ENCODE measurements at places on chromosomes 2 and 18.

GRCh38 chr2:182792441-182792840 lies 74.0 kb downstream of the FRZB start:
- DNase-seq = no peak

- DNase-seq = no peak
Measured at GRCh38 chr2:239002591-239002953, 154.7 kb downstream of the TWIST2 start.

DNA sequence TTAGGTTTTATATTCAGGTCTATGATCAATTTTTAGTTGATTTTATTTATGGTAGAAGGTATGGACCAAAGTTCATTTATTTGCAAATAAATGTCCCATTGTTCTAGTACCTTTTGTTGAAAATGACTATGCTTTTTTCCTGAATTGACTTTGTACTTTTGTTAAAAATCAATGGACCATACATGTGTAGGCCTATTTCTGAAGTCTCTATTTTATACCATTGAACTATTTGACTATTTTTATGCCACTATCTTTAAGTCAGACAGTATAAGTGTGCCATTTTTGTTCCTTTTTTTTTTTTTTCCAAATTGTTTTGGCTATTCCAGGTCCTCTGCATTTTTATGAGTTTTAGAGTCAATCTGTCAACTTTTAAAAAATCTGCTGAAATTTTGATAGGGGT lies 73.6 kb upstream of the UGP2 start:
- DNase-seq = no peak

- no peak for DNase-seq
Measured at GRCh38 chr2:224040753-224041152, 1.7 kb upstream of the SERPINE2 start.

DNA sequence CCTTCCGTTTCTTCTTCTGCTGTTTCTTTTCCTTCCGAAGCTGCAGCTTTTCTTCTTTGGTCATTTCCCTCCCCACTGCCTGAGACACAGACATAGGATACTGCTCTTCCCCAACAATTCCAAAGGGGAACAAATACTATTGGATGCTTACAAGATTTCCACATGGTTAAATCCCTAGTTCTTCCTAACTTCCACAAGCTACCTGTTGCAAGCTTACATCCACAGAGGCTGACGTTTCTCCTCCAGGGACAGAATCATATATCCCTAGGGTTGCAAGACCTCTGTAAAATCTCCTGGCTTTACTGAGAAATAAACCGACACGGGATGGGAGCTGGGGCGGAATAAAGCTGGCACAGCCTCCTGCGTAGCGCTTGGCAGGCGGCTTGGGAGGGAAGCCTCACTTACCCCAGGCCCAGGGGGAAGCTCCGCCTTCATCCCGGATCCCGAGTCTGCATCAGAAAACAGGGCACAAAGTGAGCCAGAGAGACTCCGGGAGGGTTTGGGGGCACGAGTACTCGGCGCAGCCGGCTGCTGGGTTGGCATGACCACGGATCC lies 590 bp downstream of the EIF2B4 start:
- no peak for DNase-seq

DNA sequence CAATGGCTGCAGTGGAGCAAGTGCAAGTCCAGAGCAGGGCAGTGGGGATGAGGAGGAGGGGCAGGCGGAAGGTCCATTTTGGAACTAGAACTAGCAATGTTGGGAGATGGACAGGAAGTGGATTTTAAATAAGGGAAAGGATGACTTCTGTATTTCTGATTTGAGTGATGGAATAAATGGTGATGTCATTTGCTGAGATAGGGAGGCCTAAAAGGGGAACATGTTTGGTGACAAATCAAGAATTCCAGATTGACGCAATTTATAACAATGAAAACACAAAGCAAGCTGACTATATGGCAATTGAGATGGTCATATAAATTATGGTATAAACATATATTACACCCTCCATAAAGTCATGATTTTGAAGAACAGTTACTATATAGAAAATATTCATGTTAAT lies 209.3 kb downstream of the SS18 start:
- DNase-seq = no peak

GRCh38 chr2:105406221-105406620 lies 7.4 kb upstream of the FHL2 start:
- DNase-seq = no peak

DNA sequence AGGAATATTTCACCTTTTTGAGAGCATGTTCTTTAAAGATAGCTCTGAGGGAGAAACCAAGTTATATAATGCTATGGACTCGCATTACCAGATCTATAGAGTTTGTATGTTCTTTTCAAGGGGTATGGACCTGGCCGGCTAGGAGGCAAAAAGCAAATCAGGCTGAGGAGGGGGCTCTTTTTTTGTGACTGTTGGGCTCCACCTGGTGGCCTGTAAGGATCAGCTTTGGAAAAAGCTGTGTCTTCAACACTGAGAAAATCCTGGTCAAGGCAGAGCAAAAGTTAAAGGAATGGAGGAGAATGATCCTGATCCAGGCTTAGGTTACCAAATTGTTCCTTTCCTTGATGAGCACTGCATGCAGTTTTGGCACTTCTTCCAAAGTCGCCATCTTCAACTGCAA lies 180.5 kb downstream of the DIS3L2 start:
- DNase-seq = no peak

DNA sequence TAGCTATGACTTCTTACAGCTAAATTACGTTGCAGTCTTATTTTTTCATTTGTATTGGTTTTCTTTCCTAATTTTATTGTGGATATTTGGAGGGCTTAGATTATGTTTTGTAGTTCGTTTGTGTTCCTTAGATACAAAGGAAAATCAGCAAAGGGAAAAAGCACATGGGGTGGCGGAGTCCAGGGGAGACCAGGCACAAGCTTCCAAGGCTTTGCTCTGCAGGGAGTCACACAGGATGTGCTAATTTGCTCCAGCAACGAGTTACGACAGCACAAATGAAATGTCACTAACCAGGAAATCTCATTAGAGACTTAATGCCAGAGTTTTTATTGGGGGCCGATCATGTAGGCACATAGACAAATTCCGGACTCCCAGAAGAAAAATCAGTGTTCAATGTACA lies 60.5 kb upstream of the CABYR start:
- no peak for DNase-seq

GRCh38 chr2:64941801-64942200 lies 47.4 kb upstream of the SLC1A4 start:
- no peak for DNase-seq

DNA sequence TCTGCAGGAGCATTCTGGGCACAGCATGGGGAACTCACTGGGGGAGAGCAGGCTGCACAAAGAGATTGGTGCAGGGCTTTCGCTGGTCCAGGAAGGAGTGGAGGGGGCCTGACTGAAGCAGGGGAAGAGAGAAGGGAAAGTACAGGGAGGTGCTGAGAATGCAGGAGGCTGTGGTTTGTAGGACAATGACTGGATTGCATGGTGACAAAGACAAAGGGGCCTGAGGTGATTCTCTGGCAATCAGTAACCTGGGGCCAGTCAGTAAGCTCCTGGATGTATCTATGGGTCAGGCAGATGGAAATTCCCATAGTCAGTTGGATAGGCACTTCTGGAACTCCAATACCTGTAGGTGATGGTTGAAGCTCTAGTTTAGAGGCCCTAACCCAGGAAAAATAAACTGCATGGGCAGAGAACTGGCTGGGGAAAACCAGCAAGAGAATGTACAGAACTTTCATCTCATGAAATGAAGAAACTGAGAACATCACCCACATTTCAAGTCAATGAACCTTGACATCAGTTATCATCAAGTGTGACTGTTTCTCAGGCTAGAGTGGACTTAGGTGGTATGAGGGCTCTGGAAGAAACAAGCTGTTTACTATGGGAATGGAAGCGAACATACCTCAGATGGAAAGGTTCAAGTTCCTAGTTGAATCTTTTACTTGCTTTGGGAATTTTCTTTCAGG lies 193.2 kb downstream of the TPGS2 start:
- DNase-seq = no peak

GRCh38 chr2:112957511-112957910 lies 20.3 kb upstream of the IL36G start:
- no peak for DNase-seq

DNA sequence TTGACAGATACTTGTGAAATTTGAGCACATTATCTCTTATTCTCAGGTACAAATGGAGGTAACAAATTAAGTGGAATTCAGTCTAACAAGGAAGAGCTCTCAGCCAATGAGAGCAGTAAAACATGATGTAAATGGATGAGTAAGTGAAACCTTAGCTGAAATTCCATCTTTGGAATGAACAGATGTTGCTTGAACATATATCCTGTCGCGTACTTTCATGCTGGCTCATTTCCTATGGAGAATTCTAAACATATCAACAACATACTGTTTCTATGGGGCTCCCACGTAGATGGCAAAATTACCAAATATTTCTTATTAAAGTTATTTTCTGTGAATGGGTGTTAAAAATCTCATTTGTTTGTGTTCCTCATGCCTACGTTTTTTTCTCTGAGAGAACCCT lies 256.3 kb upstream of the LINC00305 start:
- DNase-seq = no peak

- no peak for DNase-seq
Measured at GRCh38 chr2:159562248-159562647, 54.1 kb downstream of the BAZ2B start.
